ENCODE measurements at places on chromosomes 16 and 17.

- DNase-seq = no peak
Measured at GRCh38 chr16:87619360-87620200, 17.3 kb downstream of the JPH3 start.

GRCh38 chr16:27413956-27414355 lies 12.0 kb downstream of the IL21R start:
- DNase-seq = no peak

DNA sequence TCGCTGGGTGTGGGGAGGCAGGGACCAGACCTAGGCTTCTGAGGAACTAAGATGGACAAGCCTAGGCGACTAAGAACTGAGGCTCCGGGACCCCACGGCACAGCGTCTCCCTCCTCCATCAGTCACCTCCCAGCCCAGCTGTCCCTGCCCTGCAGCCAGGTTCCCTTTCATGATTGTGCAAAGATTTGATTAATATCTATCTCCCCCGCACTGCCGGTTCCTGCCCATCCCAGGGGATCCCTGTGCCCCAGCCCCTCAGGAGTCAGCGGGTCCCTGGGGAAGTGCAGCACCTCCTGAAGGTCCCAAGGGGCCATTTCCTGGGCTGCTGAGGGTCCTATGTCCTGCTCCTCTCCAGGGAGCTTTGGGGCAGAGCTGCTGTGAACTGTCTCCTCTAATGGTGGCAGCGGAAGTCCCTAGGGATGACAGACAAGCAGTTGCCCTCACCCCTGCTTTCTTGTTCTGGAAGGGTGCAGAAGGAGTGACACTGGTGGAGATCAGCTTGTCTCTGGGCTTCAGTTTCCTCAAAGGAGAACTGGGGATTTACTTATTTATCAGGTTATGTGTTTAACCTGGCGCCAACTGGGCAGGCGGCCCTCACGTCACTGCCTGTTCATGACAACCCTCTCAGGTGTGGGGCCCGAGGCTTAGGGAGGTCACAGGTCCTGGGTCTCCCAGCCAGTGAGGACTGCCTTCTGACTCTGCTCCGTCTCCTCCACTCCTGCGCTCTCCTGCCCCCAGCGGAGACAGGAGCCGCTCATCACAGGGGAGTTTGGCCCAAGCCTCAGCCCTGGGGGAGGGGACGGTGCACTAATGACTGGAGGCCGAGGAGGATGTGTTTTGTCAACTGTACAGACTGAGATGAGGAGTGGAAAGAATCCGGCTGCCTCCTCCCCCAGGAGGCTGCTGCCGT lies 1.9 kb upstream of the C16orf74 start:
- no peak for DNase-seq

DNA sequence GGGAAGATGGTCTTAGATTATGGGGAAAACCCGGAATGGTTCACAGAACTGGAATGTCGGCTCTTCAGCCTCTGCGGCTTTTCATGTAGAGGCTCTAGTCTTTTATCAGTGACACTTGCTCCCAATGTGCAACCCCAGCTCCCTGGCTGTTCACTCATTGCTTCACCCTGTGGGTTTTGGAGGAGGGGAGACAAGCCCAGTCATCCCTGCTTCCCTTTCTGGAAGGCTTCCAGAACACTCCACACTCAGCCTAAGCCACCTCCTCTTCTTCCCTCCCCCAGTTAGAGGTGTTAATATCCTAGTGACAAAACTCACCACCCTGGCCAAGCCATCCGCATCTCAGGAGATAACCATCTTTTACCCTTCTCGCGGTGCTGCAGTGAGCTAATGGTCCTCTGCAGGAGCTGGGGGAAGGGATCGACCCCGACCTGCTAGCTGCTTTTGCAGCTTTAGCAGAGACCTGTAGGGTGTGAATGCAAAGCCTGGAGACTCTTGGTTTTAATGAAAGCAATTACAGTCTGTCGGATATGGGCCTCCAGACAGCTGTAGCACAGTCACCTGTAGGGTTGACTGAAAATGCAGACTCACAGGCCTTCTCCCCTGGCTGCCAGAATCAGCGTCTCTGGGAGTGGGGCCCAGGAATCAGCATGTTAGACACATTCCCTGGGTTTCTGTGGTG lies 24.3 kb upstream of the LASP1NB start:
- DNase-seq = peak; percentile 27

DNA sequence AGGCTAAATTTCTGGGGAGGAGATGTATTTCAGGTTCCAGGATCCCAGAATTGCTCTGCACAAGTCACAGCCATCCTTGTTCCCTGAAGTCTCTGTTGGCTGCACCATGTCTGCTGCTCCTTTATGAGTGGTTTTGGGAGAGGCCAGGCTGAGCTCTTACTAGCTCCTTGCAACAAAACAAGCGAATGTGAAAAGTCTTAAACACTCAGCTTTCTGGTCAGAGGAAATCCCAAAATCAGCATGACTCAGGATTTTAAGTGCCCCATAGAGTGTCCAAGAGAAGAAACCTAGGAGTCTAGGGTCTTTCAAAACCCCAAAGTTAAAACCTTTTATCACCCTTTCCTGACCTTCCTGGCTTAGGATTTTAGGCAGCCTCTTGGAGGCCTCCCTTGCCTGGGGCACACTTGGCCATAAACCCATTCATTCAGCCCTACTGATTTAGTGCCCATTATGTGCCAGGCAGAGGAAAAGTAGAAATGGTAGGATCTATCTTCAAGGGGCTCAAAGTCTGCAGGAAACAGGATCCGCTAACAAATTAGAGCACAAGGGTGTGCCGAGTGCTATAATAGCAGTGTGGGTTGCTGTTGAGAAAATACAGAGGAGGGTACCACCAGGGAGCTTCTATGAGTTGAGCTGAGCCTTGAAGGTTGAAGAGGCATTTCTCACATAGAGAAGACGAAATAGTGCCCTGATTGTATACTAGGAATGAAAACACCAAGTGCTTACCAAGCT lies 36.9 kb downstream of the SOST start:
- no peak for DNase-seq

DNA sequence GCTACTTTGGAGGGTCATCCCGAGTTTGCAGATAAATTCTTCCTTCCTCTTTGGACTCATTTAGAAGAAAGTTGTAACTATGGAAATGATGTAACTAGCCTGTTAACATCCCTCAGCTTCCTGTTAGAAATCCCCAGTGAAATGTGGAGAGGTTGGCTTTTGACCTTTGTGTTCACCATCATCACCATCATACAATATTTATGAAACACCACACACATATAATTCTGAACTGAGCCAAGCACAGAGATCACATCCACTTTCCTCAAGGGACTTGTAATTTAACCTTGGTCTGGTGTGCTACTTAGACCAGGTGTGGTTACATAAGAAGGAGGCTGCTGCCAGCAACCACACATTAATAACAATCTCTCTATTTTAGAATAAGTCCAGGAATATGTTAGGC lies 2.5 kb downstream of the CAPNS2 start:
- no peak for DNase-seq

- DNase-seq = no peak
Measured at GRCh38 chr17:42182927-42183734, 2.1 kb downstream of the HCRT start.

DNA sequence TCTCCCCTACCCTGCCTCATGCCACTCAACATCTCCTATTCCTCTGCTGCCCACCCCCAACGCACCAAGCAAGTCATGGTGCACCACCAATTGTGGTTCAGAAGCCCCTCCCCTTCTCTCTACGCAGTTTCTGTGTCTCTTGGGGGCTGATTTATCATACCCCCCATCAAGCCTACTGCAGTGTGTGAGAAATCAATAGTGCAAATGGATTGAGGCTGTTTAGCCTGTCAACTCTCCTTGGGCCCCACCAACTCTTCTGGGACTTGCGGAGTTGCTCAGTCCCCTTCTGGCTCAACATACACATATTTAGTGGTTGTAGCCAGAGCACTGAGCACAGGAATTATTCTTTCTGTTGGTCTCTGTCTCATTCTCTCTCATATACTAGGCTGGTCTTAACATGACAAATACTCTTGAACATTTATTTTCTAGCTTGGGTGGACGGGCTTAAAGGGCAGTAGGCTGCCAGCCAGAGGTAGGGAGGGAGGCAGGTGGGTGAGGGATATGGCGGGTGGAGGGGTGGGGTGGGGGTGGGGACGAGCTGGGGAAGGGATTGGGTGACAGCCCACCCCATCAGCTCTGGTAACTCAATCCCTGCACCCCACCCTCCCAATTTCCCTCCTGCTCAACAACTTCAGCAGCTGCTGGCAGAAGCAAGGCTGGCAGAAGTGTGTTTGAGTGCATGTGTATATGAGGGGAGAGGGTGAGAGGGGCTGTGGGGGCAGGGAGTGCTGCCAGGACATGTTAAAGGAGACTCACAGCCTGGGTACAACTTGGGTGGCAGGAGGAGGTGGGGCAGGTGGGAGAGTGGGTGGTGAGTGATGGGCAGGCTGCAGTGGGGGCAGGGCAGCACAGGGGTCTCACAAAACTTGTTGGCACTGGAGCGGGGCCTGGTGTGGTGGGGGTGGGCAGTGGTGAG lies 4.9 kb downstream of the RARA start:
- no peak for DNase-seq

- DNase-seq = no peak
Measured at GRCh38 chr16:21166561-21166961, 8.1 kb downstream of the LDAF1 start.

DNA sequence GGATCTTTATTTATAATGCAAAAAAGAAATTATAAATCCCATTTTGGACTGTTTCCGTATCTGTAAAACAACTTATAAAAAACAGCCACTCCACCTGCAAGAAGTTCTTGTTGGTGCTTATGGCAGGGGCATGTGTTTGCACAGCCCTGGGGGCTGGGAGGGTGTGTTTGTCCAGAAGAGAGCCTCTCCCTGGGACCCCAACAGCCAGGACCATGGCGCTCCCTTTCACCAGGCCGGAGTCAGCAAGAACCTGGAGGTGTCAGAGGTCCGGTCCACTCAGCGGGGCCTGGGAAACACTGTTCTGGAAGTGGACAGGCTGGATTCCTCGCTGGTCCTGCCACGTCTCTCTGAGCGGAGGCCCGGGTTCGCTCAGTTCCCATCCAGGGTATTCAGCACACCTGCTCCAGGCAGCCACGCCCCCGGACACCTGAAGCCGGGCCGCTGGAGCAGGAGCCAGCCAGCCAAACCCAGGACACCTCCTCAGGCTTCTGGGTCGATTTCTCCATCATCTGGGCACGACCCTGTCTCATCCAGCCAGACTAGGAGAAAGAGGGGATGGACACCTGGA lies 18.9 kb upstream of the GINS2 start:
- DNase-seq = no peak

DNA sequence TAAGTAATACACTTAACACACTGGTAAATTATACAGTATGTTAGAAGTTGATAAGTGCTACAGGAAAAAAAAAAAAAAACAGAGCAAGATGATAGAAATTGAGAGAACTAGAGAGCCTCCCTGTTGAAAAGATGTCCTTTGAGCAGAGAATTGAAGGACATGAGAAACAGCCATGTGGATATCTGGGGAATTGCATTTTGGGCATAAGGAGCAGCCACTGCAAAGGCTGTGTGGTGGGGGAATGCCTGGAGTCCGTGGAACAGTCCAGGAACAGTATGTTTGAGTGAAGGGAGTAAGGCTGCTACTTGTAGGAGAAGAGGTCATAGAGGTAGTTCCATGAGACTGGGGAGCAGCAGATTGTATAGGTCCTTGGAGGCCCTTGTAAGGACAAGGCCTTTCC lies 178.4 kb downstream of the FTO start:
- DNase-seq = no peak

DNA sequence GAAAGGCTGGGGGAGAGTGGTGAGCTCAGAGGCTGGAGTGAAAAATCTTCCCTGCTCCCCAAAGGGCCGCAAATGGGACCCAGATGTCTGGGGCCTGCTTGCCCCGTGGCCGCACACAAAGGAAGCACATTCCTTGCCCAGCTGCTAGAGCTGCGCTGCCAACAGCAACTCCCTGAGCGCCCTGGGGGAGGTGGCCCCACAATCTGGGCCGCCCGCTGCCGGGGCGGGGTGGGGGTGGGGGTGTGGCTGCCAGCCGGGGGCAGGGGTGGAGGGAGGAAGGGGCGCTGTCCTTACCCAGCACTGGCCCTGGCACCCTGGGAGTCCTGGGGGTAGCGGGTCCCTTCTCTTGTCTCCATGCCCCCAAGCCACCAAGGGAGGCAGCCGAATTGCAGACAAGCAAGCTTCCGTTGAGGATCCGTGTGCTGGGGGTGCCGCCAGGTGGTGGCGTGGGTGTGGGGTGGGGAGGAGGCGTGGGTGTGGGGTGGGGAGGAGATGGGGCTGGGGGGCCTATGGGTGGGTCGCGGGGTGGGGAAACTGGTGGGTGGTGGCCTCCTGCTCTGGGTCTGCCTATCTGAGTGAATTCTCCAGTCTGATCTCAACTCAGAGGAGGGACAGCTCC lies 48.4 kb upstream of the PABPN1L start:
- no peak for DNase-seq

- peak; percentile 50 for DNase-seq
Measured at GRCh38 chr16:87963400-87963799, 12.2 kb downstream of the BANP start.

DNA sequence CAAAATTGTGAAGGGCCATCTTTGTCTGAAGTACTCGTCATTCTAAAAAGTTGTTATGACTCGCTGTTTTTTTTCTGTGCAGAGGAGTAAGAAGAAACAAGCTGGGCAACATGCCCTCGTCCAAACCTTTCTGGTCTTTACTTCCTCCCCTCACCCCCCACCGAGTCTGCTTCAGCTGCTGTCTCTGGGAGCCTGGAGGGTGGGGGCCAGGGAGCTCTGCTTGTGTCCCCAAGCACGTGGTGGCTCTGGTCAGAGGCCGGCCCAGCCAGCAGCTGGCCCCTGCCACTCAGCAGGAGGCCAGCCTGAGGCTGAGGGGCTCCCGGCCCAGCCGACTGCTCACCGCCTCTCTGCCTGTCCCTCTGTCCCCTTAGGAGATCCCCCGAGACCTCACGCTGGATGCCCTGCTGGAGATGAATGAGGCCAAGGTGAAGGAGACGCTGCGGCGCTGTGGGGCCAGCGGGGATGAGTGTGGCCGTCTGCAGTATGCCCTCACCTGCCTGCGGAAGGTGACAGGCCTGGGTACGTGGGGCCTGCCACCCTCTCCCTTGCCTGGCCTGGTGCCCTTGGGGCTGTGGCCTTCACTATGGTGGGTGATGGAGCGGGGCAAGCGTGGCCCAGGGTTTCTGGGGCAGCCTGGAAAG lies 53.7 kb upstream of the LGALS9 start:
- no peak for DNase-seq

DNA sequence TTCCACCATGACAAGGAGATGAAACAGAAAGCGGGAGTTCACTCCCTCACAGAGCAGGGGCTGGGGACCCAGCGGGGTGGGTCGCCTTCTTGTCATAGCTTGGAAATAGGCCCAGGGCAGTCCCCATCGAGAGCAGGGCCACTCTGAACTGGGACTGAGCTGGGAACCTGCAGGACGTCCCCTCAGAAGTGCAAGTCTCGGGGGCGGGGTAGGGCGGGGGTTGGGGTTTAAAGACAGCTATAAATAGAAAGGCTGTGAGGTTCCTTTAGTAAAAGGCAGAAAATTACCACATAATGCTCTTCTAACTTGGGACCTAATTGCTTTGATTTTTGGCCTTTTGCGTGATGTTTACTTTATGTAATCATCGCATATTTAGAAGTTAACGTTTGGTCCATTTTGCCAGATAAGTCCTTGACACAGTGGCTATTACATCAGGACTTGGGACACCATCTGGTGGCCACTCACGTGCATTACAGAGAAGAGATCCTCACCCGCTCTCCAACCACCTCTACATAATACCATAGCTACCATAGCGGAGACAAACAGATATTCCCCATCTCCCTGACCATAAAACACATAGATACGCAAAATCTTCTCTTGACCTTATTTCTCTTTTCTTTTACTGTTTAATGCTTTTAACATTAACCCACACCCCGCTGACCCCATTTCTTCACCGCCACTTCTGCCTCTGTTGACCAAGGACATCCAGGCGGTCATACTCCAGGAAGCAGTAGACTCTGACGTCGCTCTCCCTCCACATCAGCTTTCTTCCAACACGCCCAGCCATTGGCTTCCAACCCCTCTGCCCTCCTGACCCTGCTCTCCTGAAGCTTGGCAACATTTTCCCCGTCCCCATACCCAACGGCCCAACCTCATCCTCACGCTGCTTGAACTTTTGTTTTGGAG lies 27.5 kb upstream of the PIK3R6 start:
- DNase-seq = no peak
